LoVo (cell line): ENCODE measurements at places on chromosomes 3 and 15.

DNA sequence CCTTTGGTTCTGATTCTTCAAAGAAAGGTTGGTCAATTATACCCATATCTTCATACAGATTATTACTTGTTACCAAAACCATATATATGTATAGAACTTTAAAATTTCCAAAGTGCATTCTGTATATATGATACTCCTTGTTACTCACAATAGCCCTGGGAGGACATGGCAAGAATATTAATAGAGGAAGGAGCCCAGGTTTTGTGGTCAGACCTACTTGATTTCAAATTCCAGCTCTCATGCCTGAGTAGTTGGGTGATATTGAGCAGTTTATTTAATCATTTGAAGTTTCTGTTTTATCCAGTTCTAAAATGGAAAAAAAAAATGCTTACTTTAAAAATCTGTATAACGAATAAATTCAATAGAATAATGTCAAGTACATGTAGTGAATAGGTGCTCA, 2.5 kb downstream of the IL1RAP start:
- no peak for DNase-seq

DNA sequence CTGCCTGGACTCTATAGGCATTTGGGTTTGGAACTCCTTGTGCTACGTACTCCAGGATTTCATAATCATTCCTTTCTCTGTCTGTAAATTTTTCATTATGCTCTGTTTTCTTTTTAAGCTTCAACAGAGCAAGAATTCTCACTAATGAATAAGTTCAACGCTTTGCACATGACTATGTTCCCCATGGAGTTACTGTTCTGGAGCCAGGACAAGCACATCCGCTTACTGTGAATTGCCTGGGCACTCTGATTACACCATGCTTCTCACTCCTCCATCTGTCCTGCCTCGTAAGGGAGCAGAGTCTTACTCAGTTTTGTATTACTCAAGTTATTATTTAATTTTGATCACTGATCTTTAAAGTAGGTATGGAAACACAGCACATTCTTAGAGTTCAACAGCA, 472.7 kb downstream of the RAP2B start:
- DNase-seq = no peak

DNA sequence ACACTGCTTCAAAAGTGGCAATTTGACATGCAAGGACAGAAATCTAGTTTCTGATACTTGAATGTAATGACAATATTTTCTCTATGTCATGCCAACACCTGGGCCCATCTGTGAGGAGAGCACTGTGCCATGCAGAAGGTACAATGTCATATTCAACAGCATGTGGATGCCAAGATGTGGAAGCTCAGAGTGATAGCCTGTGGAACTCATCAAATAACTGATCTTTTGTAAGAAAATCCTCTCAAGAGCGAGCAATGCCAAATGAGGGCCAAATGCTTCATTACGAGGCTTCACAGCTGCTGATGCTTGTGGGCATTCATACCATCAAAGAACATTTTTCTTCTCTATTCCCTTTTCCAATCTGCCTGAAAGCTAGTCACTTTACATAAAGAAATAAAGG, 95.1 kb downstream of the ROBO1 start:
- DNase-seq = no peak

- no peak for DNase-seq
Observed at GRCh38 chr3:49424816-49425215, 2.5 kb upstream of the AMT start.

DNA sequence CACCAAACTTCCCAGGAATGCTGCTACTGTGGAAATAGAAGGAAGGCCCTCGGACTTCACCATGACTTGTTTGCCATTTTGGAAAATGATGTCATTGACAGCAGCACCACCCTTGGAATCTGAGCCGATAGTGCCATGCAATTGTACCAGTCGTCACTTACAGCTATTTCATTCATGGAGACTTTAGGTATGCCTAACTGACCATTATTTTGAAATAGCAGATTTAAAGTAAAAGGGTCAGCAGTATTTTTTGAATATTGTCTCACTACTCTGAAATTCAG, 66.0 kb upstream of the ARL8B start:
- DNase-seq = no peak

- DNase-seq = no peak
Observed at GRCh38 chr3:124760601-124761000, 30.3 kb downstream of the UMPS start.

- no peak for DNase-seq
Observed at GRCh38 chr3:142251951-142252350, 26.6 kb upstream of the GK5 start.

GRCh38 chr3:51371943-51372557, 13.0 kb upstream of the MANF start:
- DNase-seq = peak; percentile 55

- peak; percentile 67 for DNase-seq
Observed at GRCh38 chr3:53842436-53843194, 3.6 kb downstream of the CHDH start.

DNA sequence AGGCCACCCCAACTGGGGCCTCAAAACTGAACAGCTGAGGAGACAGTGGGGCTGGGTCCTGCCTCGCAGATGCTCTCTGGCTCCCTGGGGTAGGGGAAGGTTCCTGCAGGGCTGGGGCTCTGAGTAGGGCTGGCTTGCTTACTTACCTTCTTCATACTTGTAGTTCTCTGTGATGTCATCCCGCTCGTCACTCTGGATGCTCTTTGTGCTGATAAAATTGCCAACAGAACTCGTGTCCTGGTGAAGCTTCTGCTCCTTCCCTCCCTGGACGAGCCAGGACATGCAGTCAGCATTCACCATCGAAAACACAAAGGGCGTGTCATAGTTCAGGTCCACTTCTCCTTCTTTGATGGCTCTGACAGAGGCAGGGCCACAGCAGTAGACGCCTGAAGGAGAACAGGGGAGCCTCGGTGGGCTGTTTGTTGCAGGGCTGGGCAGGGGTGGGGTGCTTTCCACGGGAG, 17.9 kb upstream of the EPB42 start:
- DNase-seq = no peak

DNA sequence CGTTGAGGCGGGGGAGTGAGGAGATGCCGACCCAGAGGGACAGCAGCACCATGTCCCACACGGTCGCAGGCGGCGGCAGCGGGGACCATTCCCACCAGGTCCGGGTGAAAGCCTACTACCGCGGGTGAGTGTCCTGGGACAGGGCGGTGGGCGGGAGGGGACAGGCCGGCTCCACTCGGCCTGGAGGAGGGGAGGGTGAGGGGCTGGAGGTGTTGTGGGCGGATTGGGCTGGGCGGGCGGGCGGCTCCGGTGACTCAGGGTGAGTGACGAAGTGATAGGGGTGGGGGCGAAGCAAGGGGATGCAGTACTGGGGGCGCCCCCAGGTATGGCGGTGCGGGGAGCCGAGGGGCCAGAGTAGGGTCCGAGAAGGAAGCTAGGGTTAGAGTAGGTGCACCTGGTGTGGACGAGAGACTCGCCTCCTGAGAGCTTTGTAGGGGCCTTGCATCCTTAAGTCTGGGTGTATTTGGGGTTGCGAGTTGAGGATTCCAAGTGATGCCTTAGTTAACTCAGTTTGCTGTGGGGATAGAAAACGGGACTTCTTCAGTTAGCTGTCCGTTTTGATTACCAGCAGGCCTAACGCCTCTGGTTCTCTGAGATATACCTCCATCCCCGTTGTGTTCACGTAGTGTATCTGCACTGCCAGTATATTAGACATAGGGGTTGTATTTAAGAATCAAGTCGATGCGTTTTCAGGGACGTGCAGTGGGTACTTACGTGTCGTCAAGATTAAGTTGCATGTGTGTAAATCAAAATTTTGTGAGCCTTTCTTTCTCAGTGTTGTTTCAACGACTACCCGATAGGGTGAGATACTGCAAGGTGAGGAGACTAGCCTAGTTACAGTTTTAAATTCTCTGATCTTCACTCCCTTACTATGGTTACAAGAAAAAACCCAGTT, 670 bp downstream of the PRKCI start:
- DNase-seq = peak; percentile 7

DNA sequence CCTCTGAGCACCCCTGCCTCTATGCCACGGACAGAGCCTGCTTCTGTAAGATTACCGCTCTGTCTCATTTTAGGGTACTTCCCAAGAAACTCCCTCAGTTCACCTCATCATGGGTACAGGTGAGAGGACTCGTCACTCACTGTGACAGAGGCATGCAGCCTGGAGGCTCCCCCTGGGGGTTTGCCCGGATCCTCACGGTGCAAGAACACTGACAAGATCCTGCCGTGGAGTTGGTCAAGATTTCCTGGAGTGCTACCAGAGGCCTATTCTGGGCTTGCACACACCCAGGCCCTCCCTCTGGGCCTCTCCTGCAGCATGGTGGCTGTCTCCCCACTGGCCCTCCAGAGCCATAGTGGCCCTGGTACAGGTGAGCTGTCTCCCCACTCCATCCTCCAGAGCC, 103.1 kb upstream of the TNIK start:
- DNase-seq = no peak

DNA sequence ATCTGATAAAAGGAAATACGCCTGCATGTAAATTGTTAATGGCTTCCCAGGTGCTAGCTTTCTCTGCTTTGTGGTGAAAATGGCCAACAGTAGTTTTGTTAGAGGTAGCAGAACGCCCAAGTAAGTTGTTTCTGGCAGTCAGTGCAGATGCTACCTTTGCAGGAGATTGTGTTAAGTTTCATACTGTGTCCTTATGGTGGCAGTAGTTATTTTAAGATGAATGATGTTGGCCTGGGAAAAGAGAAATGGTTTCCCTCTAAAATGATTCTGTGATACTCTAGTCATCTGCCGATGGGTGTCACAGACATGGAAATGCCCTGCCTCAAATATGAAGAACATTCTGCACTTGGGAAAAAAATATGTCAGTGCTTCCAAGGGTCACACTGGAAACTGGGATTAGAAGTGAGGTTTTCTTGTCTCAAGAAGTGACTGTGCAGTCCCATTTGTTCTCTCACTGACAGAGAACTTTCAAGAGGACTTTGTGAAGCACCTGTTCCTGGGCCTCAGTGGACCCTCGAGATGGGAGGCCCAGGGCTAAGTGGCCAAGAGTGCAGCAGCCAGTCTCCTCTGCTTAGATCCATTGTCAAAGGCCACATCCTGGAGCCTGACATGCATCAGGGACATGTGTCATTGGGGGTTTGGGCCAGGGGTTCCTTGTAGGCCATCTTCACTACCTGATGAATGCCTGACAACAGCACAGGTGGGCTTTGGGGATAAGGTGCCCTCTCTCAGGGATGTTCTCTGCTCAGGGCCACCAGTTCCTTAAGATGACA, 393.3 kb downstream of the CACNA2D3 start:
- DNase-seq = no peak

DNA sequence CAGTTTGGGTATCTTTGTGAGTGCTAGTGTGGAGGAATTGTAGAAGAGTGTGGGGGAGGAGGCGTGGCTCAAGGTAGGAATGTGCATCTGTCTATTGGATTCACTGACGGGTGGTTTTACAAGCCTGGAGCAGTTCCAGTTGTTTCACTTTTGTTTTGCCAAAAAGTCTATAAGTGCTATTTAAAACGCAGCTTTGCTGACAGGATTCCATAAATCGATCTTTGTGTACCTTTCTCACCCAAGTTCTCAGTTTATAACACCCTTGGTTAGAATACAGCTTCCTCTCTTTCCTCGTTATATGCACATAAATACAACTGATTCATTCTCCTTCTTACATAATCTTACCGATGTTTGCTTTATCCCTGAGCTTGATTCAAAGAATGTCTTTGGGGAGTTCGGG, 123.2 kb upstream of the UBE2E2 start:
- peak; percentile 55 for DNase-seq

GRCh38 chr3:149435996-149436885, 38.3 kb upstream of the TM4SF4 start:
- DNase-seq = no peak

GRCh38 chr3:150790629-150791028, 27.7 kb upstream of the SIAH2 start:
- no peak for DNase-seq

GRCh38 chr3:97691354-97691753, 73.2 kb upstream of the ARL6 start:
- no peak for DNase-seq

DNA sequence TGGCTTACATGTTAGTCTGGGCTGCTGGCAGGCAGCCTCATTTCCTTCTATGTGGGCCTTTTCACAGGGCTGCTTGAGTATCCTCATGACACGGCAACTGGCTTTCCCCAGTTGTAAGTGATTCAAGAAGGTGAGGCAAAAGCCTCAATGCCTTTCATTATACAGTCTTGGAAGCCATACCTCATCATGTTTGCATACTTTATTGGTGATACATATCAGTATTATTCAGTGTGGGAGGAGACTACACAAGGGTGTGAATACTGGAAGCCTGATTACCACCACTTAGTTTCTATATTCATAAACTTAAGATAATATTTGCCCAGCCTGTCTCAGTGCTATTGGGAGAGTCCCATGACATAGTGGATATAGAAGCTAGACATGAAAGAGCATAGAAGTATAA, 346.8 kb downstream of the SOX2 start:
- DNase-seq = no peak
